HuH-7.5 (cell line): ENCODE measurements at places on chromosomes 6 and 20.

DNA sequence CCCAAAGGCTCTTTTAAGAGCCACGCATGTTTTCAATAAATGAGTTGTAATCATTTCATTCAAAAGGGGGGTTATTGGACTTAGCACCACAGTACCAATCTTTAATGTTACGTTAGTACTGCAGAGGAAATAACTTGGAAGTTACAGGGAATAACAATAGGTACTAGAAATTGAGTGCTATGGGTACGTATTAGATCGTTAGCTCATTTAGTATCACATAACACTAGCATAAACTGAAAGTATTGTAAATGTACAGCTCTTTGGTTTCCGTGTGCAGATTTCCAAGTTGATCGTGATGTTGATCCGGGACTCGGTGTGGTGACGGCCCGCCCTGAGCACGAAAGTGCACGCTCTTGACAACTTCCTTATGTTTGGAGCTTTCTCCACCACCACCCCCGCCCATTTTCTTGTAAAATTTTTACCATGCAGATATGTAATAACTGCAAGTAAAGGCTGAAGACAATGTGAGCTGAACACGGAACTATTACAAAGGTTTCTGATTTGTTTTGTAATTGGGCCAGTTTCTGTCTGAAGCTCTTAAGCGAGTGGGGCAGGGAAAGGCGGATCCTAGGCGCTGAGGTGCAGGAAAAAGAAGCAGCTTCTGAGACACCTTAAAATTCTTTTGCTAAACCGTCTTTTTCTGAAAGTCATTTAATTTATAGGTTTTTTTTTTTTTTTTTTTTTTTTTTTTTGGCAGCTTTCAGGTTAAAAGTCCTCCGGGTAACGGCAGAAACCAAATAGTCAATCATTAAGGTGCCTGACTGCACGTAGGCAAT is 71.5 kb downstream of the HFE start:
- DNase-seq = no peak

GRCh38 chr20:14415467-14415866 is 78.1 kb upstream of the FLRT3 start:
- no peak for DNase-seq

DNA sequence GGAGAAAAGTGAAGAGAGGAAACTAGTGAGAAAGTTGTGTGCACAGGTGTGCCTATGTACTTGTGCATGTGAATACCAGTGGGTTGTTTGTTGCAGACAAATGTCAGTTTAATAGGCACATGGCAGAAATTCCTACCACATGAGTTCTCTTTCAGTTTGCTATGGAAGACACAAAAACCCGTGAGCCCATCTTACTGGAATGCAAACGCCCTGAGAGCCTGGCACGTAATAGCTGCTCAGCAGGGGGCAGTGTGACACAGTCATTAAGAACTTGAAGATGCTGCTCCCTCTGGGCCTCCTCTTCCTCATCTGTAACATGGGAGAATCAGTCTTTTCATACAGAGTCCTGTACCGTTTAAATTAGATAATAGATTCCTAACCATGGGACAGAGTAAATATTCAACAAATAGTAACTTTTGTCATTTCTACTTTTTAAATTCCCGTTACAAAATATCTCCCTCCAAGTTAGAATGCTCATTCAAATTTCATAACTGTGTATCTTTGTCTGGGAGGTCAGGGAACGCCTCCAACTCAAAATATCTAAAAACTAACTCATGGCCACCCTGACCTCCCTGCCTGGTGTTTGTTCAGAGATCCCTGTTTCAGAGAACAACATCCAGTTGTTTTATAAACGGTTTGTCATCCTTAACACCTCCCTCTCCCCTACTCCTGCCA is 802.9 kb downstream of the MAFB start:
- no peak for DNase-seq

- DNase-seq = no peak
Observed at GRCh38 chr6:108029226-108029921, 45.2 kb downstream of the OSTM1 start.

DNA sequence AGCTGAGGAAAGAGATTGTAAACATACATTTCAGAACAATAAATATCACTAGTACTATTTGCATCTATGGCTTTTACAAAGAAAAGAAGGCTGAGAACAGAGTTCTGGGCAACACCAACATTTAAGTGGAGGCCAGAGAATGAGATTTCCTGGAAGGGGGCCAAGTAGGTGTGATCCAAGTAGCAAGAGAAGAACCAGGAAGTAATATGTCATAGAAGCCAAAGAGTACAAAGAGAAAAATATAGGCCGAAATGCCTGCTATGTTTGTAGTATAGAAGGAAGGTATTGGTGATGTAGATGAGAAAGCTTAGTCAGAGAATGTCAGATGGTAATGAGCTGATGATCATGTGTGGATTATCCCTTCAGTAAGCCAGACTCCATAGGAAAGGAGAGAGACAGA is 94.5 kb downstream of the PERP start:
- DNase-seq = no peak

- no peak for DNase-seq
Observed at GRCh38 chr6:158361961-158362669, 49.9 kb downstream of the TULP4 start.

GRCh38 chr6:135906972-135907465 is 55.5 kb downstream of the PDE7B start:
- DNase-seq = no peak

DNA sequence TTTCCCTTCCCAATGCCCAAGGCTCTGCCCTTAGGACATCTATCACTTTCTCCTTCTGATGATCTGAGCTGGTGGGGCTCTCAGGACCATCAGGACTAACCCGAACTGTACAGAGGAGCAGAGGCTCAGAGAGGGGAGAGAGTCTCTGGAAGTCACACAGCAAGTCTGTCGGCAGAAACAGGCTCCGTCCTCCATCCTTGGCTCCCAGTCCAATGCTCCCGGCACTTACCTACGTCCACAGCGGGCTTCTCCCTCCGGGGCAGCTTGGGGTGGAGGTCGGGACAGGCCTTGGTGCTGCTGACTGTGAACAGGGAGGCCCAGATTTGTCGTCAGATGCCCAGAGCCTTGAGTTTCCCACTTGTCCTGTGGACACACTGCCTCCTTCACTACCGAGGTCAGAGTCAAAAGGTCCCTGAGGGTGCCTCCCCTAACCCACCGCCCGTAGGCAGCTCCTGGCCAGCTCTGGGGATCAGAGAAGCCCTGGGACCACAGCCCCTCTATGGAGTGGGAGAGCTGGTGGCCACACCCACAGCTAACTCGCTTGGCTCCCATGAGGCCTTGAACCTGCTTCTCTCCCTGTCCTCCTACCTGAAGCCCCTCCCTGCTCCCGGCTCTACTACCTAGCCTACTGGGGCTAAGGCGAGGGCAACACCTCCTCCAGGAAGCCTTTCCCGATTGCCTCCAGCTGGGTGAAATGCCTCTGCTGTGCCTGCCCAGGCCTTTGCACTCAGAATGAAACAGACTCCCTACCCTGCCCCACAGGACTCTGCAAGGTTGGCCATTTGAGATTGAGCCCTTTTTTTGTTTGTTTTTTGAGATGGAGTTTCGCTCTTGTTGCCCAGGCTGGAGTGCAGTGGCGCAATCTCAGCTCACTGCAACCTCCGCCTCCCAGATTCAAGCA is 22.6 kb downstream of the VSTM2L start:
- DNase-seq = no peak

DNA sequence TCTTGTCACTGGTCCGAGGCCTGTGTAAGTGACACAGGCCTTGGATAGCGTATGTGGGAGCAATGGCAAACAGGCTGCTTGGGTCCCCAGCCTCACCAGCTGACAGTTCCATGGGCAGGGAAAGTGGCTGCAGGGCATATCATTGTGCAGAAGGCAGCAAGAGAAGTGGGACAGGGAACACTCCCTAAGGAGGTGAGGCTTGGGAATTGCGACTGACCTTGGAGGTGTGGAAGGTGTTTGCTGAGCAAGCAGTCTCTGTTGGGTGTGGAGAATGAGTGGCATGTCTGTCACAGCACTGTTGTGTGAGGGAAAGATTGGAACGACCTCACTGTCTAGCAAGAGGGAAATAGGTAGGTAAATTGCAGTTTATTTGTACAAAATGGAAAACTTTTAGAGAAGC is 16.8 kb downstream of the POFUT1 start:
- DNase-seq = no peak

- no peak for DNase-seq
Observed at GRCh38 chr20:50101281-50101680, 11.7 kb downstream of the UBE2V1 start.

DNA sequence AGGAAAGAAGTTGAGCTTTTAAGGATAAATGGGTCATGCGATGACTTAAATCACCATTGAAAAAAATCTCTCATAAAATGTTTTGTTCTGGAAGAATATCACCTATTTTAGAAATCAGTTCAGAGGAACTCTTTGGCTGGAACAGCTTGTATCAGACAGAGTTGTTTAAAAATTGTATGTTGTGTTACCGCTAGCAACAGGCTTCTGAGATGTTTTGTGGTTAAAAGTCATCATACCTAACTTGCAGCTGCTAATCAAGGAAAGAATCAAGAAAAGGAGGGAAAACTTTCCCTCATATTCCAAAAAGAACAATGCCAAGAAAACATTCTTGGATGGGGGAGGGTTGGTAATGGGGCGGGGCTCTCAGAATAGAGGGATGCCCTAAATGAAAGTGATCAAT is 220.7 kb upstream of the CITED2 start:
- no peak for DNase-seq

DNA sequence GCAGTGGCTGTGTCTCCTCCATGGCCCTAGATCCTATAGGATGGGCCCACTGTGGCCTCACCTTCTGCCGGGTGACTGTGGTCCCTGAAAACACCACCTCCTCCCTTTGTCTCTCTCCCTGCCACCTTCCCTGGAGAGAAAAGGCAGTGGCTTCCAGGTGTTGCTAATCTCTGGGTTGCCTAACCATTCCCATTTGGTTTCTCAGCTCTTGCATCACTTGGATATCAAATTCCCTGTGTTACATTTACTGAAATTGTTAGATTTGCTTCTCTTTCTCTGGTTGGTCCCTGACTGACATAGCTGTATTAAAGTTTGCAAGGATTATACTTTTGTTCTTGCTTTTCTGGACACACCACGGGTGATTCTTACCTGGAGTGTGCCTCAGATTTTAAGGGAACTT is 9.3 kb upstream of the ZFP64 start:
- no peak for DNase-seq

DNA sequence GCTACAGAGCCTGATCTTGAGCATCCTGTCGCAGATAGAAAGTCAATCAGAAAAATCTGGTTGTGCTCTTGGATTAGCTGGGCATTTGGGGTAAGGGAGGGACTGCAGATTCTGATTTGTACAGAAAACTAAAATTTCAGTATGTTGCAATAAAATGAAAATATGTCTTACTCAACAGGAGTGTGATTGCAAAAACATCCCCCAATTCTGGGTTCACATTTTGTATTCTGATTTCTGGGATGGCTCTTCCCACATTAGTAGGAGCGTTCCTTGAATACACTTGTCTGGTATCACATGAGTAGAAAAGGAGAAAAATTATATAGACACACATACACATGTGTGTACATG is 40.5 kb downstream of the PANK2 start:
- DNase-seq = no peak

- peak; percentile 7 for DNase-seq
Observed at GRCh38 chr6:126804332-126805064, 314.0 kb upstream of the RSPO3 start.

GRCh38 chr6:142735204-142735603 is 209.8 kb downstream of the HIVEP2 start:
- no peak for DNase-seq

- DNase-seq = no peak
Observed at GRCh38 chr6:113221850-113222249, 635.3 kb upstream of the MARCKS start.

- DNase-seq = no peak
Observed at GRCh38 chr6:84560436-84561390, 203.7 kb downstream of the TBX18 start.

DNA sequence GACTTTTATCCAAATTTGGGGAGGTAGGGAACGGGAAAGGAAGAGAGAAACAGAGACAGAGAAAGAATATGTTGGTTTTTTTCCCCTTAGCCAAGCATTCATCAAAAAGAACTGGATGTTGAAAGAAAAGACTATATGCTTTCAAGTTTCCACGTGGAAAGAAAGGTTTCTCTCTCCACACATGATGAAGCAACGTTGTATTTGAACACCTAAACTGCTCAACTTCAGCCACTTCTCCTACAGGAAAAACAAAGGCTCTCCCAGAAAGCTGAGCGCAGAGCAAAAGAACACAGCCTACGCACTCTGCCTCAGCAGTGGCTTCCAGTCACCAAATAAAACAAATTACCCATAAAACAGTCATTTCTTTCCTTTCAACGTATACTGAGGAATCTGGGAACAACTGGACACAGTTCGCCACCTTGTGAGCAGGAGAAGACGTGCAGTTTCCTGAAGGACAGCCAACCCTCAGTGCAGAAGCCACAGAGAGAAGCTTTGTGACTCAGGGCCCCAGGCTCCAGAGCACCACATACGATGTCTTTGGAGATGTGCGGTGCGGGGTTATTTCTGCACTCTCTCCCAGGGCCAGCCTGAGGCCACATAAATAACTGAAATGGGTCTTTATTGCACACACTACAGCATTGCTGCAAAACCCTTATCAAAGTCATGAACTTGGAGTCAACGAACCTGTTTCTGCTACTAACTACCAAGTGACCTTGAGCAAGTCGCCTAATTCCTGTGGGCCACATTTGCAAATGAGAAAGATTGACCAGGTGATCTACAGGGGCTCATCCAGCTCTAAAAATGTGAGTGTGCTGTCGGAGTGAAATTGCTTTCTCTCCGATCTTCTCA is 10.1 kb downstream of the IL17F start:
- DNase-seq = peak; percentile 15
